ENCODE measurements at places on chromosomes 2 and 18.

DNA sequence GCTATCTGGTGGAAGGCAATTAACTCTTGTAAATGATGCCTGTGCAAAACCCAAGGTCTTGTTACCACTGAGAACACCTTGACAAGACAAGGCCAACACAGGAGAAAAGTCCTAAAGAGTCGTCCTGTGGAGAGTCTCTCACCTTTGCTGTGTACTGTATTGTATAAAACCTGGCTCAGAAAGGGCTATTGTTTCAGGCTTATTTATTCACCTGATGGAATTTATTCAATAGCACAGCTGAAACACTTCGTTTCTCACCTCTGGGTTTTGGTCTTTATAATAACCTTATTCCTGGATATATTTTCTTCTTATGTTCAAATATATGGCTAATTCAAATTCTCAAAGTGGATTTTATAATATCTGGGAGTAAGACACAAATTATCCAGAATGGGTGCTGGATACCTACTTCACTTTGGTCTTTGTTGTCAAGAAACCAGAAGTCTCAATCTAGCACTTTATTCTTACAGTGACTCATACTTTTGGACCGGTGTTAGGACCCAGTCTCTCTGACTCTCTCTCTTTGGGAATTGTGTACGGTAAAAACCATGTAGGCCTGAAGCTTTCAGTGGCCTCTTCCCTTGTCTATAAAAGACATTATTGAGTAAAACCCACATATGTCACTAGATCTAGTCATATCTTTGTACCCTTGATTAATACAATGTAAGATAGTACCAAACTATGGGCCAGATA, 16.1 kb upstream of the STAT4 start:
- no peak for DNase-seq

GRCh38 chr2:227310756-227311110, 14.3 kb upstream of the MFF start:
- DNase-seq: no peak

GRCh38 chr2:25009954-25010353, 31.9 kb upstream of the EFR3B start:
- no peak for DNase-seq

GRCh38 chr18:2059336-2059735, 512.0 kb downstream of the METTL4 start:
- no peak for DNase-seq

DNA sequence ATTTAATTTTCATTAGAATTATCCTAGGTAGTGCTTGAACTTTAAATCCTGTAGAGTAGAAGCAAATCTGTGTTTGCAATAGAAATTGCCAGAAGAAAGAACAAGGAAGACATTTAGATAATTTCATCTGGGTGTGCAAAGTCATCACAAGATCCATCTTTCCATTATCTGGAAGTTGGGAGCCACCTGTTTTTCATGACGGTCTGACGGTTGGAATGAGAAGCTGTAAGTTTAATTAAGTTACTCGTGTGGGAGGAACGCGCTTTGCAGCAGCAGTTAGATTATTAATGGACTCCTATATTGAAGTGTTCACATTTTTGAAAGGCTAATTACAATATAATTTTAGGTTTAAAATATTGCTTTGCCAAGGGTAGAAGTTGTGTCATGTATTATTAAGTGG, 69.9 kb upstream of the PARD3B start:
- DNase-seq: no peak

DNA sequence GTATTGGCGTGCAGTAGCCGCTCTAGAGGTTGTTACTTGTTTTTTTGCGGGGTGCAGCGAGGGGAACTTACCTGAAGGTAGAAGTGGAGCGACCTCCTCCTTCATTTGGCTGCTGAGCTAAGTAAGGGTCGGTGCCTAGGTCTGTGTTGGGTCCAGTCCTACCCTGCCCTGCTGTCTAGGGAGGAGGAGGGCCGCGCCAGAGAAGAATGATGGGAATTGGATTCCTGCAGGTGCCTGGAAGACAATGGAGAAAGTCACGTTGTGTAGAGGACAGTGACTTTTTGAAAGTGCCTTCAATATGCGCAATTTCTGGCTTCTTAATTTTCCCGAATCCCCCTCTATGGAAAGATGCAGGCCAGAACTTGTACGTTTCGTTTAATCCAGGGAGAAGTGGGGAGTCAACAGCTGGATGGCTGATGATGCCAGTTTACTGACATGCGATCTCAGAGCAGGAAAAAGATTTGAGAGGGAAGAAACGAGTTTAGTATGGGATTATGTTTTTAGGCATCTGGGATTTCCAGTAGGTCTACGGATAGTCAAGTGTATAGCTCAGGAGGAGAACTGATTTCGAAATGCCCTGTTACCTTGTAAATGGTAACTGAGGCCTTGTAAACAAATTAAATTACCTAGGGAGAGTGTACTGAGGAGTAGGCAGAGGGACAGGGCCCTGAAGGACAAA, 653 bp downstream of the MRPS9 start:
- no peak for DNase-seq

- no peak for DNase-seq
These were observed 42.2 kb downstream of the TAF4B start for GRCh38 chr18:26268454-26268853.

DNA sequence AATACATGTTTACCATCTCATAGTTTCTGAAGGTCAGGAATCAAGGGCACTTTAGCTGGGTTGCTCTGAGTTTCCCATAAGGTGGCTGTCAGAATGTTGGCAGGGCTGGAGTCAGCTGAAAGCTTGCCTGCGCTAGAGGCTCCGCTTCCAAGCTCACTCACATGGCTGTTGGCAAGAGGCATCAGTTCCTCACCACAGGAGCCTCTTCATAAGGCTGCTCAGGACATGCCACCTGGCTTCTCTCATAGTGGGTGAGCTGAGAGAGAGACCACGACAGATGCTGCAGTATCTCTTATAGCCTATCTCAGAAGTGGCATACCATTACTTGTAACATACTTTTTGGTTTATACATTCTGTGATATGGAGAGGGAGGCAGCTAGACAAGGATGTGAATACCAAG, 7.2 kb downstream of the HADHB start:
- DNase-seq: no peak

DNA sequence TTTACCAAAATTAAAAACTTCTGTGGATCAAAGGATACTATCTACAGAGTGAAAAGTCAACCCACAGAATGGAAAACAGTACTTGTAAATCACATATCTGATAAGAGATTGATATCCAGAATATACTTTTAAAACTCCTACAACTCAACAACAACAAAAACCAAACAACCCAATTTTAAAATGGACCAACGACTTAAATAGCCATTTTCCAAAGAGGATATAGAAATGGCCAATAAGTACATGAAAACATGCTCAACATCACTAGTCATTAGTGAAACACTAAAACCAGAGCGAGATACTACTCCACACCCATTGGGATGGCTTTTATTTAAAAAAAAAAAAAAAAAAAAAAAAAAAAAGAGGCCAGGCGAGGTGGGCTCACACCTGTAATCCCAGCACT, 68.1 kb downstream of the DYM start:
- DNase-seq: no peak

GRCh38 chr18:6866552-6867085, 137.1 kb downstream of the ARHGAP28 start:
- DNase-seq: no peak

GRCh38 chr2:121480826-121481225, 49.9 kb upstream of the RNU4ATAC start:
- no peak for DNase-seq

DNA sequence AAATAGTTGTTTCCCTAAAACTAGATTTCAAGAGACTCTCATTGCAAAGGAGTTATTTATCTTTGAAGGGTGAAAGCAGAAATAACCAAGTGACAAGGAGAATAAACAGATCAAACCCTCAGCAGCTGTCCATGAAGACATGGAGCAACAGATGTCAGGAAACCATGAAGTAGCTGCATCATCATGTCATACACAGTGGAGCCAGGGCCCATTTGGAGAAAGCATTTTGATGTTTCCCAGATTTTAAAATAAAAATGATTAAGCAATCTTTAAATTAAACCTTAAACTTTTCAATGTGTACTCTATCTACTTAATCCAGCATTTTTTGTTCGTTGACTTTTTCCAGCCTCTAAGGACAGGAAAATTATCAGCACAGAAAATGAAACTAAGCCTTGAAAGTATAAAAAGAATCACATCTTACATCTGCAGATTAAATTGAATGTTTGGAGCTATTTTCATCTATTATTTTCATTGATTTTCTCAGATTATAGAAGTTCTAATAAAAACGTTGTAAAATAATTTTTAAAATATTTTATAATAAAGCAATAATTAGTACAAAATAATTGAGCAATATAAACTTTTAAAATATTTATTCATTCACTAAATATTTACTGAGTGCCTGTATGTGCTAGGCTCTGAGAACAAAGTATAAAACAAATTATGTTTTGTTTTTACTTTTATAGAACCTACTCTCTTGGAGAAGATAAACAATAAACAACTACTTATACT, 860.1 kb downstream of the BCL11A start:
- no peak for DNase-seq

DNA sequence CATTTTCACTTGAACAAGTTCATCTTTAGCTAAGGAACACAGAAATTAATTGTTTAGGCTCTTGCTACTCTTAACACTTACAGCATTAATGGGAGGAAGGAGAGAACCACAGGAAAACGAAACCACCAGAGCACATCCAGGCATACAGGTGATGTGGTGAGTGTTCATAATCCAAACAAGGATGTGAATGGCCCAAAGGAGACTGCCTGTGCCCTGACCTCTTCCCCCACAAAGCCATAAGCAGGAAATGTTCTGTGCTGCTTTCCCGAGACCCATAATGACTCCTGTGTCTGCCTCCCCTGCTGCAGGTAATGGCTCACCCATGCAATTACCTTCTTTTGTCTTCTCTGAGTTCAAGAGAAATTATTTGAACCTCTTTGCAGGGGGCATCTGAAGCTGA, 295.9 kb upstream of the LINC00305 start:
- DNase-seq: no peak

GRCh38 chr18:21997207-21998143, 171.9 kb upstream of the GATA6 start:
- DNase-seq: no peak

DNA sequence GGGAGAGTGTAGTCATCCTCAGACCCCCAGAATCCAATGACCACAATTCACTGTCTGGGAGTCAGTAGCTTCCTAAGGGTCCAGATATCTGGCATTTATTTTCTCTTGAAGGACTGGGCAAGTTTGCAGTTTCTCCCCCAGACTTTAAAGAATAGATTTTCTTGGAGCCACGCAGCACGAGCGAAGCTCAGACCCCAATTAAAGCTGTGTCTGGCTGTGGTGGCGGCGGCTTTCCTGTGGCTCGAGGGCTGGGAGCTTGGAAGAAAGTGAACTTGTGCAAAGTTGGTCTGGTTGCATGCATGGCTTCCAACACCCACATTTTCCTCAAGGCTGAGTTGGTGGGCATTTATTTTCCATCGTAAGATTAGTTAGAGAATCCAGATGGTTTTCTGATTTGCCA, 105.0 kb downstream of the ACKR3 start:
- DNase-seq: no peak

DNA sequence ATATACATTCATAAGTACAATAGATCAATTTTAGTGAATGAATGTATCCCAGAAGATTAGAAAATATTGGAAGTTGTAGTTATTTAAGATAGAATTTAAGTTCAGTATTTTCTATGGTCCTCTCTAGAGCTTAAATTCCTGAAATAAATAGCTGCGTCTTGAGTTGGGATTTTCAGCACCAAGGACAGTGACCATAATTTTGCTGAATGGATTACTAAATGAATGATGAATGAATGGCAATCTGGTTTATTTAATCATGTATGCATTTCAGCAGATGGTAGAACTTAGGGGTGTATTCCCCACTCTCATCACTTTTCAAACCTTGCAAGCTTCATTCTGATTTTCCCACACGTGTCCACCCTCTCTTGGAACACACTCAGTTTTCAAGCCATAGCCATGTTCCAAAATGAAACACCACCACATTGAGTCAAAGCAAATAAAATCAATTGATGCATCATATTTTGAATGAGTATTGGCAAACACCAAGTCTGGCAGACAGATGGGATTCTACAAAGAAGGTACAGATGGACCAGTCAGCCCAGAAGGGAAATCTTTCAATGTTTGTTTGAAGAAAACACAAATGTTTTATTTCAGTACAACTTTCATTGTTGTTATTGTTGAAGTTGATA, 362.2 kb upstream of the NXPH2 start:
- DNase-seq: no peak
